ENCODE measurements at places on chromosomes 12 and 14.
A peak's percentile ranks its signal among the peaks of the same experiment; 100 is the strongest.

- no peak for DNase-seq
Measured at GRCh38 chr12:630656-631632, 32.3 kb downstream of the NINJ2 start.

DNA sequence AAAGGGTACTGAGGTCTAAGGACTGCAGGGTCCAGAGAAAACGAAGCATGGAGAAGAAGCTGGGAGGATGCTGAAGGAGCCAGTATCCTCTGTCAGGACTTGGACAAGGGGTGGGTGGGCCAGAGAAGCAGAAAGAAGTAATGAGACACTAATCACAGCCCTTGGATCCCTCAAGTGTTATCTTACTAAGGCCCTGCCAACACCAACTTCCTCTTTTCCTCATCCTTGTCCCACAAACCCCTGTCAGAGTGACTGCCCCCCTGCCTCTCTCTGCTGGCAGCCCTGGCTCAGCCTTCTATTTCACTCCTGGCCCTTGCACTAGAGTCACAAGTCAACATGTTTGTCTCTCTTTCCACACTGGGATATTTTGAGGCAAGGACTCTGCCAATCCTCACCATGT lies 3.8 kb upstream of the ASIC1 start:
- DNase-seq: no peak

- DNase-seq: no peak
Measured at GRCh38 chr12:203074-203461, 10.9 kb downstream of the SLC6A12 start.

DNA sequence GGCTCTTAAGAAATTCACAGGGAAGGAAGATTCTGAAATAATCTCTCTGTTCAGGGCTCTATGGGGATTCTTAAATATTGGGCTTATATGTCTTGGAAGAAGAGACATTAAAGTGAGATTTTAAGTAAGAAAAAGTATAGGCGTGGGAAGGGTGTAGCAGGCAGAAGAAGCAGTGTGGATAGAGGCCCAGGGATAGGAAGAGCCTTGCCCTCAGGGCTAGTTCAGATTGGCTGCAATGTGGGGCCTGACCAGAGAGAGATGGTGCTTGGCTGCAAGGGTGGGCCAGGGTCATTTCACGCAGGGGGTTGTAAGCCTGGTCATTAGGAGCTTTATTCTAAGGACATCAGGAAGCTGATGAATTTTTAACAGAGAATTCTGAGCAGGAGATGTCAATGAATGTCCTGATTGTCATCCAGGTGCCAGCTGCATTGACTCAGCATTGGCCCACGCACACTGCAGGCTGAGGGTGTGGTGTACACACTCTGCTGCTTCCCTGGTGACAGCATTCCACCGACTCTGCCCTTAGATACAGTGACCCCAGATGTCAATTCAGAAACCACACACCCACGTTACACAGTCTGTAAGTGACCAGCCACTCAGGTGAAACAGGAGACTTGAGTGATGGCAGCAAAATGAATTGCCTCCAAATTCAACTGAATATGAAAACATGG lies 582.5 kb downstream of the NRXN3 start:
- DNase-seq: no peak

DNA sequence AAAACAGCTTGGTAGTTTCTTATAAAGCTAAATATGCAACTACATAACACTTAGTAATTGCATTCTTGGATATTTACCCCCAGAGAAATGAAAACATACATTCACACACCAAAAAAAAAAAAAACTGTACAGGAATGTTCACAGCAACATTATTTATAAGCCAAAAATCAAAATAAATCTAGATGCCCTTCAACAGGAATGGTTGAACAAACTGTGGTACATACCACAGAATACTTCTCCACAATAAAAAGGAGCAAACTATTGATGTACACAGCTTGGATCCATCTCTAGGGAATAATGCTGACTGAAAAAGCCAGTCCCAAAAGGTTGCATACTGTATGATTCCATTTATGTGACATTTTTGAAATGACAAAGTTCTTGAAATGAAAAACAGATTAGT lies 62.1 kb upstream of the SLC38A4 start:
- DNase-seq: no peak

DNA sequence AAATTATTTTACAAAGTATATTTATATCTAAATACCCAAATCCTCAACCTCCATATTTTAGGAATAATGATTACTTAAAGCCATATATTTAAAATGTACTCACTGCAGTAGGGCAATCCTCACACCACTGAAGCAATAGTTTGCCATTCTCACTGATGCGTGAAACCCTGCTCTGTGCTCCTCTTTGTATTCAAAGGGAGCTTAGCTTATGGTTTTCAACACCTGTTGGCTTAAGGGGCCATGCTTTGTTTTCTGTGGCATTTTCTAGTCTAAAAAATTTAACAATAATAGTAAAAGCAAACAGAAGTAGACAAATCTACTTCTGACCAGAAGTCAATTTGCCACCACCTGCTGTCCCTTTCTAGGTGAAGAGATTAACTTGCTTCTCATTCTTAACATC lies 294.6 kb downstream of the FLRT2 start:
- DNase-seq: no peak

GRCh38 chr12:77500089-77500488 lies 330.6 kb upstream of the NAV3 start:
- DNase-seq: no peak

DNA sequence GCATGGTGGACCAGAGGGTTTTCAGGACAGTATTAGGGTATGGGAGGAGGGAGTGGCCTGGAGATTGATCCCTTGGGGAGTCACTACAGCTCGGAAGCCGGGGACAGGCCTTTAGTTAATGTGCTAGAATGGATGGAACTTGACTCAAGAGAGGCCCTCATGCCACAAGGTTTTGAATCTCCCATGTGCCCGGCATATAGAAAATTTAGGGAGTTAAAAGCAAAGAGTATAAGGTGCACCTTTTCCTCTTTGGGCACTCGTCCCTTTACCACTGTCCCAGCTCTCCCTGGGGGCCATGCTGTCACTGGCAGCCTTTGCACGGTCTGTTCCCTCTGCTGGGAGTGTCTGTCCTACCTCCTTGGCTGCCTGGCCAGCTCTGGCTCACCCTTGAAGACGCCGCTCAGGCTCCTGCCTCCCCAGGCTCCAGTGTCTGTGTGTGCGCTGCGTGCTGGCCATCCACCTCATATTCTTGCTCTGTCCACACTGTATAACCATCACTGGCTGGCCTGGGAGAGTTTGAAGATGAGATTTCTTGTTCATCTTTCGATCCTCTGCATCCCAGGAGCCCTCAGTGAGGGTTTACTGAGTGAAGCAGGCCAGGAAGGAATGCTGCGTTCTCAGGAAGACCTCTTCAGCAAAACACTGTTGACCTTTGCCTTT lies 161.3 kb downstream of the ZFP36L1 start:
- DNase-seq: no peak

DNA sequence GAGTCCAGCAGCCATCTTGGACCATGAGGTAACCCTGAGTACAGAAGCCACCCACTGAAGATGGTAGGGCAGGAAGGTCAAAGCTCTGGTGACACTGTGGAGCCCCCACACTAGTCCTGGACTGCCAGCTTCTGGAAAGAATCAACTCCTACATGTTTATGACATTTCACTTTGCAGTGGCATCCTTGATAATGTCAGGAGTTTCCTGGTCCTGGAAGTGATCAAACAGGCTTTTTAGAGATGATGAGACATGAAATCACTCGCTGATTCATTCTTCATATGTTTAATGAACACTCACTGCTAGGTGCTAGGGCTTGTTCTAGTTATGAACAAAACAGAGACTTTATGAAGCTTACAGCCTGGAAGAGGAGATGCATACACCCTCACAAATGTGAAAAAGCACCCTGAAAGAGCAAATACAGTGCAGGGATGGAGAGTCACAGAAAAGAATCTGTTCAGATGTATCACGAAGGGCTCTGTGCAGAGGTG lies 15.8 kb upstream of the HNF1A start:
- DNase-seq: peak; percentile 80

DNA sequence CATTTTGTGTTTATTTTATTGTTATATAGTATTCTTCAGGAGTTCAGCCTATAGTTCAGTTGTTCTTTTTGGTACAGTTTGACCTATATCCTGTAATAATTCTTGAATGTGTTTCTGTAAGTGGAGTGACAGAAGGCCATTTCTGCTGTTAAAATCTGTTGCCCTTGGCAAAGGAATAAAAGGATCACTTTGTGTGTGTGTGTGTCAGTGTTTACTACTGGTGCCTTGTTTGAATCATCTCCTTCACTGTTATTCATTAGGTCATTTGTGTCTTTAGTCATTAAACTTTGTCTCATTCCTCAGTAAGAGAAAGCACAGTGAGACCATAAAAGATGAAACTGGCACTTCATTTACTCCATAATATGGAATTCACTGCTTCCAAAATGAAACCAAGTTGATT lies 130.7 kb downstream of the TMTC2 start:
- peak; percentile 14 for DNase-seq

- no peak for DNase-seq
Measured at GRCh38 chr12:76921100-76921471, 42.3 kb upstream of the CSRP2 start.

GRCh38 chr14:36346052-36346451 lies 25.6 kb upstream of the MBIP start:
- DNase-seq: no peak

DNA sequence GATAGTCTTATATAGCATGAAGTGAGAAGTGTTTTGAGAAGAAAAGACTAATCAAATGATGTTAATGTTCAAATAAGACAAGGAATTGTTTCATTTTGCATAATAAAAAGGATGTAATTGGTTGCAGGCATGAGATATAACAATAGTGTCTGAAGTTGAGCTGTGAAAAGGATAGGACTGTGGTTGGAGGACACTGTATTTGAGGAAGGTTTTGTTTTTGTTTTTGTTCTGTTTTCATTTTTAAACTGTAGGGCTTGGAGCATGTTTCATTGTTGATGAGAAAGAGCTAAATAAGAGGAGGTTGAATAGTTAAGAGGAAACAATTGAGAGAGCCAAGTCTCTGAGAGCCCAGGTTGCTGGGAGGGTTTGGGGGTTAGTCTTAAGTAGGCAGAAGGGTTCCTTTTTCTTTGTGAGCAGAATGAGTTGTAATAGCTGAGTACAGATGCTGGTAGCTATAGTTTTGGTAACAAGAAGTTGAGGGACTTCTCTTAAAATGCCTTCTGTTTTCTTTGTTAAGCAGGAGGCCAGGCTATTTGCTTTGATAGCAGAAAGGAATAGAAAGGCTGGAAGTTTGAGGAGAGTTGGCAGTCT lies 58.4 kb downstream of the CCDC91 start:
- DNase-seq: no peak

GRCh38 chr12:41271489-41271888 lies 83.4 kb downstream of the PDZRN4 start:
- no peak for DNase-seq

GRCh38 chr12:3432176-3432742 lies 58.7 kb upstream of the PRMT8 start:
- DNase-seq: no peak

DNA sequence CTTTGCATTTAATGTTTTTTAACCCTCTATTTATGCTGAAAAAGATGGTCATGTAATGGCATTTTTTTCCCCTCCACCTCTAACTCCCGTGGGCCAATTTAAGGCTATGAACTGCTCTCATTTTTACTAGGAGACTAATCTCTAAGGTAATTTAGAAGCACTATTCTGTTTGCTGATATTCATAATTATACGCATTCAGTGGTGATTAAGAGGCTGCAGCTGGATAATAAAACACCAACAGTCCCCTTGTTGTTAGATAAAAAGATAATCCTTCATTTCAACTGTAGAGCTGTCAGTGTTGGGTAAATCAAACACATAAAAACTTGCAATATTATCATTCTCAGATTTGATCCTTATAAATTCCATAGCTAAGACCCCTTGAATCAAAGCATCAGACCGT lies 8.9 kb downstream of the MYO1H start:
- DNase-seq: no peak

GRCh38 chr14:22573804-22574203 lies 15.2 kb downstream of the DAD1 start:
- no peak for DNase-seq

DNA sequence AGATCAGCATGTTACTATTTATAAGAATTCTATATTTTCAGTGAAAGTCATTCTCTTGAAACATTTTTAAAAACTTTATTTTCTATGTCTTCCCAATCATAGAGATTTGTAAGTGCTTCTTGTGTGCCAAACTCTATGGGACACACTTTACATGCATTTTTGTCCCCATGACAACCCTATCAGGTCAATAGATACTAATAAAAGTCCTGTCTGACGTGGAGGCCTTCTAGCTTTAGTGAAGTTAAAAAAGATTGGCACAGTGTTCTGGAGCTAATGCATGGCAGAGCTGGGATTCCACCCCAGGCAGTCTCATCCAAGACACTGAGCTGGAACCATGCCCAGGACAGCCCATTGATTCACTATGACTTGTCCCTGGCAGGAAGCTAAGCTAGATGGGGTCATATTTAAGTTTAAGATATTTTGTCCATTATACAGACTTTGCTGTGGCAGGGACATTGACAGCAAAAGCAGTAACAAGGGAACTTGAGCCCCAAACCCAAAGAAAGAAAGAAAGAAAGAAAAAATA lies 28.1 kb downstream of the TTC6 start:
- peak; percentile 94 for DNase-seq

DNA sequence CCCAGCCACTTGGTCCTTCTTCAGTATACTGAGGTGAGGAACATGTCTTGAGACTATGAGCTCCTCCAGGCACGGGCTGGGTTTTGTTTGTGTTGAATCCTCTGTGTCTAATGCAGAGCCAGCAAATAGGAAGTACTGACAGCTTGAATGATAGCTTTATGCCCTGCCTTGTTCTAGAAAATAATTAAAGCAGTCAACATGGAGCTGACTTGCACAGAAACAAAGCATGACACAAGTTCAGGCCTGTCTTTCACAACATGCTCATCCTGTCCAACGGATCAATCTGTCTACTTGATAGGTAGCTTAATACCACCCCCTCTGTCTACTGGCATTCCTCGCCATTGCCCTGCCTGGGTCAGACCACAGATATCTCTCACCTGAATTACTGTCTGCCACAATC lies 140.9 kb downstream of the ESRRB start:
- DNase-seq: peak; percentile 93

GRCh38 chr12:26697217-26697616 lies 135.8 kb downstream of the ITPR2 start:
- no peak for DNase-seq

- no peak for DNase-seq
Measured at GRCh38 chr12:89884952-89885351, 176.3 kb upstream of the ATP2B1 start.

DNA sequence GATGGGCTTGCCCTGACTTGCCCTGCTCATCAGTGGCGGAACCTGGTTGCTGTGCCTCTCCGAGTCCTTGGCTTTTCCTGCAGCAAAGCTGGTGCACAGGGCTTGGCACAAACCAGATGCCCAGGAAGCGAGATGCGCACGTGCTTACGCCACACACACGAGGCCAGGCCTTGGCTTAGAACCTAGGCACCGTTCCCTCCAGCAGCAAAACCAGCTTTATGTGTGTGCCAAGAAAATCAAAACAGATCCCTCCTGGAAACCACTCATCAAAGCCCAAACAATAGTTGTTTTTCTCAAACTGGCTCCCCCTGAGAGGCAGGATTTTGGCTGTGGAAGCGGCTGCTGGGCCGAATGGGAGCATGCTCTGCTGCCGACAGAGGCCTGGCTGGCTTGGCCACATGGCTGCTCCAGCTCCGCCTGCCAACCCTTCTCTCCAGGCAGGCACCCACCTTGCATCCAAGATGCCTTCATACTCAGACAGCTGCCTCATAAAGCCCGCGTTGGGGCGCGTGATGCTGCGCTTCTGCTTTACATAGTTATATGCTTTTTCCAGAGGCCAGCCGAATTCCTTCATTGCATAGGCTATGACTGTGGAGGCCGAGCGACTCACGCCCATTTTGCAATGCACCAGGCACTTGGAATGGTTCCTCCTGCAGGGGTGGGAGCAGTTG lies 58.7 kb downstream of the SSH1 start:
- no peak for DNase-seq

- no peak for DNase-seq
Measured at GRCh38 chr12:108055141-108055540, 73.9 kb upstream of the WSCD2 start.
